Kidney glomerular epithelial cell (primary cell): ENCODE measurements at places on chromosomes 6 and 20.
A peak's percentile ranks its signal among the peaks of the same experiment; 100 is the strongest.

GRCh38 chr20:41306061-41306727, 11.3 kb downstream of the ZHX3 start:
- DNase-seq = no peak

- DNase-seq = no peak
Measured at GRCh38 chr6:147116056-147116455, 88.2 kb upstream of the STXBP5 start.

GRCh38 chr6:143034689-143035334, 25.9 kb upstream of the AIG1 start:
- DNase-seq = no peak

DNA sequence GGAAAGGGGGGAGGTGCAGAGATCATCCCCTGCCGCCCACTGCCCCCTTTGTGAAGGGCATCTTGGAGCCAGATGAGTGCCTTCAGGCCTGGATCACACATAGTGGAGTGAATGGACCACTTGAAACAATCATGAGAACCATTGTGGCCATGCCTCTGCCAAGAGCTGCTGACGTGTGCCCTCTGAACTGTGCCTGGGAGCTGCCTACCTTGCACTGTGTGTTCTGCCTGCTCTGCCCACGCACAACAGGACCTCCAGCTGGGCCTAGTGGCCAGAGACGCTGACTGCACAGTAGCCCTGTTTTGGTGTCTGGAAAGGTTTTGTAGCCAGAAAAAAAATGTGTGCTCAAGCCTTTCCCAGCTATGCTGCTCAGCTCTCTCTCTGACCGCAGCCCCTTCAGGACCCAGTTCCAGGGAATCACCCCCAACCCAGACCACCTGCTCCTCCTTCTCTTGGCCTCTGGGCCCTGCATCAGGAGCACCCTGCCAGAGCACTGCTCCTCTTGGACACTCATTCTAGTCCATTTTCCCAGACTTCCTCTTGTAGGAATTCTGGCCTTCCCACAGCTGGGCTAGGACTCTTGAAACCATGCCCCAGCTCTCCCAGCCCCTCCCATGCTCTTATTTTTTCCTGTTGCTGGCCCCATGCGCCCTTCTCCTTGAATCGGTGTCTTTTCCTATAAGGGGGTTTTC, 1.6 kb upstream of the ADIG start:
- DNase-seq = no peak

DNA sequence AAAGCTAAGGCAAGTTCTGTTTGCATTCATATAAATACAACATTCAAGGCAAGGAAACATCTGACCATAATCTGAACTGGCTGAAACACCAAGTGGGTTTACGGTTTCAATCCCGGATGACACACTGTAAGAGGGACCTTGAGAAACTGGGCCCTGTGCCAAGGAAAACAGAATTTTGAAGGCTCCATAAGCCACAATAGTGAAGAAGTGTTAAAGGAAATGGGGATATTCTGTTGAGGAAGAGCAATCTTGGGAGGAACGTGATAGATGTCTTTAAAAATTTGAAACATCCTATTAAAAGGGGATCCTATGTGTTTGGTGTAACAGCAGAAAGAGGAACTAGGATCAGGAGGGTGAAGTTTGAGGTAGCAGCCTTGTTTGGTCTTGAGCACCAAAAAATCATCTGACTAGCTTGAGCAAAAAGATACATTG, 82.4 kb upstream of the TAB2 start:
- peak; percentile 53 for DNase-seq

- peak; percentile 24 for DNase-seq
Measured at GRCh38 chr6:79157961-79158644, 76.4 kb downstream of the HMGN3 start.

- DNase-seq = no peak
Measured at GRCh38 chr20:43458422-43458924, 777 bp downstream of the SRSF6 start.

DNA sequence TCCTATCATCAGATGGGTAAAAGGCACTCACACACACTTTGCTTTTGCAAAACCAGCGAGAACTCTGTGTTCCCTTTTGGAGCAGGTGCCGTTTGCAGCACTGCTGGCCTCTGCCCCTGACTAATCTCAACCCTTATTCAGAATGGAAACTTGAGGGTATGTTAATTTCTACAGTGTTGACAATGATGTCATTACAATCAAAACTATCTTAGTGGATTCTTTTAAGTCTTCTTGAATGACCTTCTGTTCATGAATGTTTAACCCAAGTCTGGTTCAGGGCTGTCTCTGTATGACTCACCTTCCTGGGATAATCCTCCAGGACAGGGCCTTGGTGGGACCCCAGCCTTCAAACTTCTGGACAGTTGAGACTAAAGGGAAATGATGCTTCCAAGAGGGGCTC, 197.9 kb downstream of the CDH4 start:
- DNase-seq = no peak

DNA sequence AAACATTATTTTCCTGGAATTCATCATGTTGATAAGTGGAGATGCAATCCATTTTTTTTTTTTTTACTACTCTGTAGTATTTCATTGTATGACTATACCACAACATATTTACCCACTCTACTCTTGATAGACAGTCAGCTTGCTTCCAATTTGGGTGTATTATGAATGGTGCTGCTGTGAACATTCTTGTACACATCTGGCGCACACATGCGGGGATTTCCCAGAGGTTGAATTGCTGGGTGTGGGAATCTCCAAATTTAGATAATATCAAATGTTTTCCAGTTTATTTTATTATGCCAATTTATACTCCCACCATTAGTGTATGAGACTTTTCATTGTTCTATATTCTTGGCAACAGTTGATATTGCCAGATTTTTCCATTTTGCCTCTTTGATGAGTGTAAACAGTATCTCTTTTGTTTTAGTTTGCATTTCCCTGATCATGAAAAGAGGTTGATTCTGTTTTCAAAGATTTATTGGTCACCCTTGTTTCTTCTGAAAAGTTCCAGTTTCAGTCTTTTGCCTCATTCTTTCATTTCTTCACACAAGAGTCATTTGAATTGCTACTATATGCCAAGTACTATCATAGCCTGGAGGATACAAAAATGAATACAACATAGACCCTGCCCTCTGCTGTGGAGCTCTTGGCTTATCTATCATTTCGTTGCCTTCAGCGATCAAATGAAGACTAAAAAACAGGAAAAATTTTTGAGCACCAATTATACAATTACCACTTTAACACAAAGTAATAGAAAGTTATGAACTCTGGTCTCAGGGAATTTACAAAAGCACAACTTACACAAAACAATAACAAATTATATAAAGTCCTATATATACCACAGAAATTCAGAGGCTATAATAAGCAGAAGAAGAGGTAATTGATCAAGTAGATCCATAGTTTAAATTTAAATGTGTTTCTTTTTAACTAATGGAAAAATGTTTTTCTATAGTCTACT, 17.1 kb upstream of the NCOA7 start:
- no peak for DNase-seq

DNA sequence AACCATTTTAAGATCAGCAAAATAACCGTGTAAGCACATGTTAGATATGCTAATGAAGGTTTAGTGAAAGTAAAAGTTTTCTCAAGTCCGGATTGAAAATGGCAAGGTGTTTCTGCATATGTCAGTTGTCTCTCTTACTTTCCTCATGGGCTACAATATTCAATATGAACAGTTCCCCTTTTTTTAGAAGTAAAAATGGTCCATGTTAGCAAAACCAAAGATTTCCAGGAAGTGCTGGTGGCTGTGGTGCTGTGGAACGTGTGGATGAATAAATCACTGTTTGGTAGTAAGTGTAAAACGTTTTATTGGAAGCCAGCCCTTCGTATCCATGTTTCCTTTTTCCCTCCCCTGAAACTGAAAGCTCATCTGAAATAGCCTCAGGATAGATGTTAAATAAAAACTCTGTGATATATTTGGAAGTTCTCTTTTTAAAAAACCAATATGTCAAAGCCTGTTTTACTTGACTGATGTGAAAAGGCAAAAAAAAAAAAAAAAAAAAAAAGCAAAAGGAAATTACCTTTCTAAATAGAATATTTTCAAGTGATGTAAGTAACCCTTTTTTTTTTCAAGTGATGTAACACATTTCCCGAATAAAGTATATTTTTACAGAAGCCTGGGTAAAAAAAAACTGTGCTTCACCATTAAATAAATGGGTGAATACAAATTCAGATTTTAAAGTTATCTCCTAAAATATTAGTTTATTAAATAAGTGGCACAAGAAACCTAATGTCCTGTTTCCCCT, 41.9 kb downstream of the PLEKHG1 start:
- no peak for DNase-seq

DNA sequence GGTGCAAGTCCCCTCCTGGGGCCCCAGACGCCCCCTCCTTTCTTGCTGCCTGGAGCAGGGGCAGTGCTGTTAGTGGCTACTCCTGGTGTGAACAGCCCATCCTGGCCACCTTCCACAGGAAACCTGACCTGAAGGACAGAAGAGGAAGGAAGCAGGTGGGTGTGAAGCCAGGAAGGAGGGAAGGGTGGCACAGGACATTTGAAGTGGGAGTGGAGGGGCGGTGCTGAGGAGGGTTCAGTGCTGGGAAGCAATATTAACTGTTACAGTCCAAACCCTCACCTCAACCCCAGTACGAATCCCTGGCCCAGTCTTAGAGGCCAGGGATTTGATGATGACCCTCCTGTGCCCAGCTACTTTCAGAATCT, 766 bp downstream of the PRICKLE4 start:
- no peak for DNase-seq

DNA sequence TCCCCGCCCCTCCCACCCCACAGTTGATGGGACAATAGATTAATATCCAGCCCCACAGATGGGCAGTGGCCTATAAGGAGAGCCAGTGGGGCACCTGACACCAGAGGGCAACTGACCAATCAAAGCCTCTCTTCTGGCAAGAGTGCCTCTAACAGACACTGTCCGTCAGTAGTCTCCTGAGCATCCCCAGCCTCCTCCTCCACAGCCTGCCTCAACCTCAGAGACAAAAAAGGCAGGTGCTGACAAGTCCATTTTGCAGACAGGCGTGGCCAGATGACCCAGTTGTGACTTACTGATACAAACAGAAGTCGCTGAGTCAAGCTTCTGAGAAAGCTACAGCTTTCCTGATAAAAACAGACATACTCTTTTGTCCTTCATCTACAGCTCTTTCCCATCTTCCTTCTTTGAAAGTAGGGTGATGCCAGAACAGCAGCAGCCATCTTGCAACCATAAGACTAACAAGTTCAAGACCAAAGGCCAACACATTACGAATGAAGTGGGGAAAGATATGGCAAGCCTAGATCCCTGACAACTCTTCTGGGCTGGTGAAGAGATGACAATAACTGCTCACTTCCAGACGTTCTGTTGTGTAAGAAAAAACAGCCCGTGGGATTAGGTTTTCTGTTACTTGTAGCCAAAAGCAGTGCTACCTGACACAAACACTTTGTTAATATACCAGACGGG, 12.3 kb downstream of the PPIL1 start:
- DNase-seq = no peak

- no peak for DNase-seq
Measured at GRCh38 chr20:51347831-51348230, 194.7 kb downstream of the NFATC2 start.
